PC-3 (cell line): ENCODE measurements at places on chromosomes 3 and 15. TPM values are rescaled to one million over a fixed set of nuclear protein-coding genes. Genes with fewer than 3 reads are reported as not detected.
A peak's percentile ranks its signal among the peaks of the same experiment; 100 is the strongest.

- H3K4me1 ChIP-seq, result peaks cover 12% of the 10 kb centered on the region
- no peak overlapping the region for H3K4me3 ChIP-seq
- H3K36me3 ChIP-seq, result no peaks in the 10 kb centered on the region
- no peaks in the 10 kb centered on the region for H3K27me3 ChIP-seq
Measured at GRCh38 chr3:18247139-18247695, 177.9 kb downstream of the SATB1 start.

DNA sequence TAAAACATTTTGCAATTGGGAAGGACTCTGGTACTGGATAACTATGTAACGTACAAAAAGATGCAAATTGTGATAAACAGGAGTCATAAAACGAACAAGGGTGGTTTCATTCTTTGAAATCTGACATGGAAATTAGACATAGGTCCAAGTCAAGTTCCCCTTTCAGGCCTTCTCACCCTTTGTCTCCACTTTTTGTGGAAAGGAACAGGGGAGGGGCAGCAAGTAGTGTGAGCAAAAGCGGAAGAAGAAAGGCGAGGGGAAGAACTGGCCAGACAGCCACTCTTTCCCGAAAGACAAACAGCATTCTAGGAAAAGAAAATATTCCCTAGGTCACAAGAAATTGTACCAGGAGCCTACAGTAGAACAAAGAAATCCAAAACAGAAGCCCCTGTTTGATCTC lies 52.6 kb downstream of the MCF2L2 start:
- peaks cover 55% of the 10 kb centered on the region for H3K4me1 ChIP-seq
- H3K27ac ChIP-seq, result no peak overlapping the region
- no peak for DNase-seq
- no peaks in the 10 kb centered on the region for H3K27me3 ChIP-seq
- H3K4me3 ChIP-seq, result no peak overlapping the region

DNA sequence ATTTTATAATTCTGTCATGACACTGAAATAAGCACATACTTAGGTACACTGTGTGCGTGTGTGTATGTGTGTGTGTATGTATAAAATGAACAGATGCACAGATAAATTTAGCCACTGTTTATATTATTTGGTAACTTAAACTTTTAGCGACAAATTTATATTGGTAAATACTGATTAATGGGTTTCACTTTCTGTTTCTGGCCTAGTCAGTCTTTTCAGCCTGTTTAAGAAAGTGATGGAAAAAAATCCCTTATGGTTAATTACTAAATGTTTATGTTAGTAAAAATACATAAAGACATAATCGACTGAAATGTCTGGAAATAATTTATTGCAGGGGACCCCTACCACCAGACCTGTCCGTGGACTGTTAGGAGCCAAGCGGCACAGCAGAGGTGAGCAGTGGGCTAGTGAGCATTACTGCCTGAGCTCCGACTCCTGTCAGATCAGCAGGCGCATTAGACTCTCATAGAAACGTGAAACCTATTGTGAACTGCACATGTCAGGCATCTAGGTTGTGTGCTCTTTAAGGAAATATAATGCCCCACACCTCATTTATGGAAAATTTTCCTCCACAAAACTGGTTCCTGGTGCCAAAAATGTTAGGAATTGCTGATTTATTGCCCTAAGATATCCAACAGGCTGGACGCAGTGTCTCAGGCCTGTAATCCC lies 717.4 kb downstream of the SI start:
- no peaks in the 10 kb centered on the region for H3K27me3 ChIP-seq
- no peak for DNase-seq
- peak overlapping the region; percentile 45; the same call in 1 of the 2 replicates for H3K4me3 ChIP-seq
- H3K27ac ChIP-seq, result no peak overlapping the region
- no peaks in the 10 kb centered on the region for H3K36me3 ChIP-seq
- no peaks in the 10 kb centered on the region for H3K4me1 ChIP-seq

DNA sequence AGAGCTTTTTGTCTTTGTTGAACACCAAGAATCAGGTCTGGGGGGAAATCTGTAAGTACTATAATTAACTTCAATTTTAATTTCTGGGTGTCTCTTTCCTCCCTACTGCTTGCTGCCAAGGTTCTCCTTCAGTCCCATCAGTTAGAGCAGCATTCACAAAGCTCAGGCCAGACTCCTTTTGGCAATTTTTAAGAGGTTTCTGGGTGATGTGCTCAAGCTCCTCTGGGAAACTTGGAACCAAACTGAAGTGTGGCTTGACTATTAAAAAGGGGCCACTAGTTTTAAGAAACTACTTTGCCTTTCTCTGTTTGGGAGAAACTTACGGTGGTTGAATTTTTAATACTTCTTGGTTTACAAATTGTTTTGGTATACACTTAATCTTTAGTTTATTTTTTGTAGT lies 227.7 kb upstream of the SOX2 start:
- H3K27me3 ChIP-seq, result 0 out of 2 replicates have a peak, but pooled peaks cover 4% of the 10 kb centered on the region
- H3K4me1 ChIP-seq, result no peaks in the 10 kb centered on the region
- DNase-seq, result no peak
- H3K4me3 ChIP-seq, result no peak overlapping the region
- no peak overlapping the region for H3K27ac ChIP-seq

GRCh38 chr3:59135096-59135495 lies 85.3 kb upstream of the CFAP20DC start:
- H3K4me3 ChIP-seq, result no peak overlapping the region
- no peaks in the 10 kb centered on the region for H3K27me3 ChIP-seq
- no peaks in the 10 kb centered on the region for H3K36me3 ChIP-seq
- DNase-seq, result no peak
- H3K4me1 ChIP-seq, result no peaks in the 10 kb centered on the region
- no peak overlapping the region for H3K27ac ChIP-seq

DNA sequence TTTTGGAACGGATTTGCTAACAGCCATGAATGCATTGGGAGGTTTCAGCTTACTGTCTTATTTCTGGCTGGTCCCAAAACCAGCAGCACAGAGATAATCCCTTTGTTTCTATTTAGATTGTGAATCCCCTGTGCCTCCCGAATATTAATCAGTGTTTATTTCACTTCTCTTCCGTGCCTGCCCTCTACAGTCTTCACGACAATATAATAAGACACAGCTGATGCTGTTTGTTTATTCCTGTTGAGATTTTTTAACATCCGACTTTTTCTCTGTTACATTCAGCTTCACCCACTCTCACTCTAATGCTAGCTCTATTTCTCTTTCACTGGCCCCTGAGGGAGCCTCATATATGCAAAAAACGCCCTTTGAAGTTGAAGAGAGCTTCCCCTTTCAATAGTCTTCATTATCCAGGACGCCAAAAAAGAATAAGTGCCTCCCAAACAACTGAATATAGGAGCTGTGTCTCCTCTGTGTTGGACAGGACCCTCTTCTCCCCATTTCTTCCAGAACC lies 995.3 kb downstream of the ROBO2 start:
- no peak overlapping the region for H3K27ac ChIP-seq
- no peak for DNase-seq
- H3K36me3 ChIP-seq, result no peaks in the 10 kb centered on the region
- H3K4me1 ChIP-seq, result no peaks in the 10 kb centered on the region
- no peaks in the 10 kb centered on the region for H3K27me3 ChIP-seq

- H3K4me3 ChIP-seq, result no peak overlapping the region
- no peak overlapping the region for H3K27ac ChIP-seq
- no peaks in the 10 kb centered on the region for H3K36me3 ChIP-seq
- no peaks in the 10 kb centered on the region for H3K27me3 ChIP-seq
Measured at GRCh38 chr3:144127700-144128099, 156.1 kb downstream of the DIPK2A start.

DNA sequence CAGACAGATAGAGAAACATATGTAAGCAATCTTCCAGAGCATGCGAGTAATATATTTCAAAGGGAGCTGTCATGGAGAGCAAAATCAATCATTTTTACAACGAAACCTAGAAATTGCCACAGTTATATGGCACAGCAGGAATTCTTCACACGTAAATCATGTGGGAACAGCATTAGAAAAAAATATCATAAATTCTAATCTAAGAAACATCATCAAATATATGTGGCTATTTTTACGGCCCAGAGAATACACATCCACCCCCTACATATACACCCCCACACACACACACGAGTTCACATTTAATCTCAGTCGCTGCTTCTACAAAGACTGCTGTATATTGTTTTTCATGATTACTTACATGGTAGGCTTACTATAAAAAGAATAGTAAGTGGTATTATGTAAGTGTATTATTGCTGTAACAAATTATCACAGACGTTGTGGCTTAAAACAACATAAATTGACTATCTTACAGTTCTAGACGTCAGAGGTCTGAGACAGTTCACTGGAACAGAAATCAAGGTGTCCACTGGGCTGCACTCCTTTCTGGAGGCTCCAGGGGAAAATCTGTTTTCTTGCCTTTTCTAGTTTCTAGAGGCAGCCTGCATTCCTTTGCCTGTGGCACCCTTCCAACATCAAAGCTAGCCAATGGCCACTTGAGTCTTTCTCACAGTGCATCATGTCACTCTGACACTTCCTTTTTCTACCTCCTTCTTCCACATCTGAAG lies 363.3 kb downstream of the ULK4 start:
- no peak overlapping the region for H3K4me3 ChIP-seq
- no peak for DNase-seq
- no peak overlapping the region for H3K27ac ChIP-seq

- no peak overlapping the region for H3K4me3 ChIP-seq
- no peak for DNase-seq
- no peak overlapping the region for H3K27ac ChIP-seq
- no peaks in the 10 kb centered on the region for H3K36me3 ChIP-seq
Measured at GRCh38 chr3:140710711-140711389, 33.0 kb downstream of the TRIM42 start.

DNA sequence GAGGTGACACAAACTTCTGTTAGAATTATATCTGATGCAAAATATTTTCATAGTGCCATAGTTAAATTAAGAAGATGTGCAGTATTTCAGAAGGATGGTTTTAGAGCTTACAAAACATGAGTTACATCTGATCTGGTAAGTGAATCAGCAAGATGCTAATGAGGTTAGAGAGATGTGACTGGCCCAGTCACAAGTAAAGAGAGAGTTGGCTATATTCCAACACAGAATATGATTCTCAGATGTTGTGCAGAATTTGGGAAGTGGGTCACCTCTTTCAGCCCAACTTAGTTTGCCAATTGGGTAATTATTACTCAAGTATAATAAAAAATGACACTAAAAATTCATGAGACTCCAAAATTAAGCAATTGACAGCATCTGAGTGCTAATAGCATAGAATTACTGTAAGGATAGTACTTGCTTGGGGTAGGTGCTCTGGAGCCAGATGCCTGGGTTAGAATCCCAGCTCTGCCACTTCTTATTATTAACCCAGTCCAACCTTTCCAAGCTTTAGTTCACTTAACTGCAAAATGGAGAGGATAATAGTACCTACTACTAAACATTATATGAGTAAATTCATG lies 30.8 kb downstream of the P2RY1 start:
- no peaks in the 10 kb centered on the region for H3K4me1 ChIP-seq
- no peak overlapping the region for H3K27ac ChIP-seq
- H3K36me3 ChIP-seq, result no peaks in the 10 kb centered on the region
- H3K27me3 ChIP-seq, result 0 out of 2 replicates have a peak, but pooled peaks cover 8% of the 10 kb centered on the region

DNA sequence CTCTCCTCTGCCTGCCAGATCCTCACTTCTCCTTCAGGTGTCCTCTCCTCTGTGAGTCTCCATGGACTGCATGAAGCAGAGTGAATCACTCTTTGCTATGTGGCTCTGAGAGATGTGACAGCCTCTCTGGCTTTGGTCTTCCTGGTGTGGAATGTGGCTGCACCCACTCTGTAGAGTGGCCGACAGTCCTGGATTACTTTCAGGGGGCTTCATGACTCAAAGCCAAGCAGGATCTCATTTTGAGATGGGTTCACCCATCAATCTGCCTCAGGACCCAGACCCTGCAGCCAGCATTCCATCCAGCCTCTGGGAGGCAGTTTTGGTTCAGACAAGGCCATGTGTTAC lies 221.9 kb upstream of the LYSMD4 start:
- H3K27ac ChIP-seq, result no peak overlapping the region
- H3K4me3 ChIP-seq, result no peak overlapping the region
- H3K4me1 ChIP-seq, result peaks cover 21% of the 10 kb centered on the region
- no peaks in the 10 kb centered on the region for H3K36me3 ChIP-seq
- H3K27me3 ChIP-seq, result no peaks in the 10 kb centered on the region

GRCh38 chr15:98746375-98747155 lies 98.2 kb downstream of the IGF1R start:
- no peak overlapping the region for H3K27ac ChIP-seq
- H3K4me3 ChIP-seq, result no peak overlapping the region
- H3K4me1 ChIP-seq, result peaks cover 12% of the 10 kb centered on the region

GRCh38 chr3:195854628-195855294 lies 43.0 kb upstream of the MUC4 start:
- no peaks in the 10 kb centered on the region for H3K27me3 ChIP-seq
- no peak for DNase-seq
- H3K36me3 ChIP-seq, result no peaks in the 10 kb centered on the region
- H3K27ac ChIP-seq, result no peak overlapping the region
- H3K4me3 ChIP-seq, result no peak overlapping the region

DNA sequence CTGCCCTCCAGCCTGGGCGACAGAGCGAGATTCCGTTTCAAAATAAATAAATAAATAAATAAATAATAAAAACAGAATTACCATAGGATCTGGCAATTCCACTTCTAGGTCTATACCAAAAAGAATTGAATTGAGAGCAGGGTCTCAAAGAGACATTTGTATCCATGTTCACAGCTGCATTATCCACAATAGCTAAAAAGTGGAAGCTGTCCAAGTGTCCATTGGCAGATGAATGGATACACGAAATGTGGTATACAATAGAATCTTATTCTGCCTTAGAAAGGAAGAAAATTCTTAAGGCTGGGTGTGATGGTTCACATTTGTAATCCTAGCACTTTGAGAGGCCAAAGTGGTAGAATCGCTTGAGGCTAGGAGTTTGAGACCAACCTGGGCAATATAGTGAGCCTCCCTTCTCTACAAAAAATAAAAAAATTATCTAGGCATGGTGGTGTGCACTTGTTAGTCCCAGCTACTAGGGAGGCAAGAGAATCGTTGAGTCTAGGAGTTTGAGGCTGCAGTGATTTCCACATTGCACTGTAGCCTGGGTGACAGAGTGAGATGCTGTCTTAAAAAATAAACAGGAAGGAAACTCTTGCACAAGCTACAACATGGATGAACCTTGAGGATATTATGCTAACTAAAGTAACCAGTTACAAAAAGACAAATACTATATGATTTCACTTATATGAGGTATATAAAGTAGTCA lies 24.2 kb downstream of the PFKFB4 start:
- no peak overlapping the region for H3K27ac ChIP-seq
- no peak overlapping the region for H3K4me3 ChIP-seq
- H3K36me3 ChIP-seq, result peaks cover 55% of the 10 kb centered on the region
- no peaks in the 10 kb centered on the region for H3K27me3 ChIP-seq

SLC15A2 gene
- total RNA-seq, result 0.12 and 0.91 TPM in 2 replicates

THRB gene
- 7.0 and 9.7 TPM in 2 replicates for total RNA-seq

RETNLB gene
- total RNA-seq, result not detected in 2 replicates

CLRN1 gene
- total RNA-seq, result not detected in 2 replicates

APOD gene
- 0.29 TPM in 1 of 2 replicates, not detected in the other for total RNA-seq

FAM107A gene
- total RNA-seq, result 0.07 and 0.29 TPM in 2 replicates

NANOGP8 gene
- total RNA-seq, result not detected in 2 replicates

KCNMB3 gene
- total RNA-seq, result 1.2 and 2.3 TPM in 2 replicates
